ENCODE measurements at places on chromosomes 7 and 10.

DNA sequence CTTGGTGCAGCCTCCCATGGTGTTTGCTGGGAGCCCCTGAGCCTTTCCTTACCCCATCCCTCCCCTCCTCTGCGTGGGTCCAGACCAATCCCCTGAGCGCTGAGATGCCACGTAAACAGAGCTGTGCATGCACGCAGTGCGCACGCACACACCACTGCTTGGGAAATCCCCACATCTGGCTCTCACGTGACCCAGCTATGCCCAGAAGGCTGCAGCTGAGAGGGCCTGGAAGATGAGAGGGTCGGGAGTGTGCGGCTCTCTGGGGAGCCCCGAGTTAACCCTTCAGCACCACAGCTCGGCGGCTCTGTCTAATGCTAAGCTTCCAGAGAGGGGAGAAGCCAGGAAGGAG is 177.2 kb downstream of the SH3PXD2A start:
- DNase-seq = peak; percentile 62

GRCh38 chr7:47937065-47937687 is 11.1 kb downstream of the PKD1L1 start:
- DNase-seq = no peak

DNA sequence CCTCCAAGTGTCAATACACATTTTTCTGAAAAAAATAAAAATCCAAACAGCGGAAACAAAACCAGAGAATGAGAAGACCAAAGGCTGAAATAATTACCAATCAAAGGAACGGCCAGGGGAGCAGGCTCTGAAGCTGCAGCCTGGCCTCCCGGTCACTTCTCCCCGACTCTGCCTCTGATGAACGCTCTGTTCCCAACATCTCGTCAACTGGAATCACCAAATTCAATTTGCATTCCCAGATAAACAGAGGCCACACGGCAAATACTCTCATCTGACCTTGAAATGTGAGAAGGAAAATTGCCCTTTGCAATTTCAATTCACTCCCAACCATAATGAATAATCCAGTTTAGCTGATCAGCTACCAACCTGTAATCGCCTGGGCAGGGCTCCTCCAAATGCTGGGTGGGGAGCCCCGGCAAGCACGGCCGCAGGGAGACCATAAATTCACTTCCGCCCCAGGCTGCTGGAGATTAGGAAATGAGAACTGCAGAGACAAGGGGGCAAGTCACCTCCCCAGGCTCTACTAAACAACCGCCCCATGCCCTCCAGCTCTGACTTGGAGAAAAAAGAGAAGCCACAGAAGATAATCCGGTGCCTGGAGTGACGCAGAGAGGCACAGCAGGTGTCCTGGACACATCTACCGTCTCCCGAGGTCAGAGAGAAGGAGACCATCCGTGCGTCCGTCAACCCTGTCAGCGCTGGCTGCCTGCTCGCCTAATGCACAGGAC is 153.2 kb downstream of the MAD1L1 start:
- no peak for DNase-seq

DNA sequence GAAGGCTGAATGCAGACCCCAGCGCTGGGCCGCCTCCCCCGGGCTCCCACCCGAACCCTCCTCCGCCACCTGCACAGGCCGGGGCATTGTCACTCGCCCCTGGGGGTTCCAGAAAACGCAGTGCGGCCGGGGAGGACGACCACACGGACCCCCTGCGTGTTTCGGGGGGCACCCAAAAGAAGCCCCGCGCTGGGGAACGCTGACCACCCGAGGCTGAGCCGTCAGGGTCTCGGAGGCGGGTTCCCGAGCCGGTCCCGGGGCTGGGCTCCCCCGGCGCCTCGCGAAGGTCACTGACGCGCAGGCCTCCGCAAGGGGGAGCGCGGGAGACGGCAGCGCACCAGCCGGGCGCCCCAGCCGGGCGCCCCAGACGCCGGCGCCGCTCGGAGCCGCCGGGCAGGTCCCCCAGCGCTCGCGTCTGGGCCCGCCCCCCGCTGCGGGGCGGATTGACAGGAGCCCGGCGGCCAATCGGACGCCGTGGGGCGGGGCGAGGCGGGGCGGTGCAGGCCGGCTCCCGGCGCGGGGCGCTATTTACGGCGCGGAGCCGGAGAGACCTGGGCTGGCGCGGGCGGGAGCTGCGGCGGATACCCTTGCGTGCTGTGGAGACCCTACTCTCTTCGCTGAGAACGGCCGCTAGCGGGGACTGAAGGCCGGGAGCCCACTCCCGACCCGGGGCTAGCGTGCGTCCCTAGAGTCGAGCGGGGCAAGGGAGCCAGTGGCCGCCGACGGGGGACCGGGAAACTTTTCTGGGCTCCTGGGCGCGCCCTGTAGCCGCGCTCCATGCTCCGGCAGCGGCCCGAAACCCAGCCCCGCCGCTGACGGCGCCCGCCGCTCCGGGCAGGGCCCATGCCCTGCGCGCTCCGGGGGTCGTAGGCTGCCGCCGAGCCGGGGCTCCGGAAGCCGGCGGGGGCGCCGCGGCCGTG is at the start of gene BAMBI:
TSS of gene BAMBI (plus strand) at position 554 of the 920 bp plus-strand sequence. CDS start 377 bp downstream, outside the sequence.
- DNase-seq = peak; percentile 84

- no peak for DNase-seq
Observed at GRCh38 chr7:78134774-78135173, 336.2 kb downstream of the PHTF2 start.

GRCh38 chr10:76428551-76429367 is 997.3 kb downstream of the LRMDA start:
- no peak for DNase-seq

GRCh38 chr10:60940446-60940845 is 3.5 kb downstream of the RHOBTB1 start:
- no peak for DNase-seq

- DNase-seq = no peak
Observed at GRCh38 chr7:24419077-24419476, 135.1 kb downstream of the NPY start.

DNA sequence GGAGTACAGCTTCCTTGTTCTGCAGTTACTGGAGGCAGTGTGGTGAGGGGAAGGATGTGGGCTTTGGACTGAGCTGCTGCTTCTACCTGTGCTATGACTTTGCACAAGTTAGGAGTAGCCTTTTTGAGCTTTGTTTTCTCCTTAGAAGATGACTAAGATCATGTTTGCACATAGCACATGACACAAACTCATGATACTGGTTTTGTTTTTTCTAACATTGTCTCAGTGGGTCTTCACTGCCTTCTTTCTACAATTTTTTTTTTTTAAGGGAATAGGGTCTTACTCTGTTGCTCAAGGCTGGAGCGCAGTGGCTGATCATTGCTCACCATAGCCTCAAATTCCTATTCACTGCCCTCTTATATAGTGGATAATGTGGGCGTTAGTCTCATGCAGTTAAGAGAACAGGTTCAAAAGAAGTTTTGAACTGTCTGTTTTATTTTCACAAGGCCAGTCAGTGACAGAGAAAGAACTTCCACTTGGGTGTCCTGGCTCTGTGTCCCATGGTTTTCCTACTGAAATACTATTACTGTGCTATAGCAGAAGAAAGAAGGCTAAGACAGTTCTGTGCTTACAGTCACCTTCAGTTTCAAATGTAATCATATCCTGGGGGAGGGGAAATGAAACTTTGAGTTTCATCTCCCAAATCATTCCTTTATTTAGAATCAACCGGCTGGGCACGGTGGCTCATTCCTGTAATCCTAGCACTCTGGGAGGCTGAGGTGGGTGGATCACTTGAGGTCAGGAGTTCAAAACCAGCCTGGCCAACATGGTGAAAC is 72.0 kb downstream of the KAT6B start:
- no peak for DNase-seq

DNA sequence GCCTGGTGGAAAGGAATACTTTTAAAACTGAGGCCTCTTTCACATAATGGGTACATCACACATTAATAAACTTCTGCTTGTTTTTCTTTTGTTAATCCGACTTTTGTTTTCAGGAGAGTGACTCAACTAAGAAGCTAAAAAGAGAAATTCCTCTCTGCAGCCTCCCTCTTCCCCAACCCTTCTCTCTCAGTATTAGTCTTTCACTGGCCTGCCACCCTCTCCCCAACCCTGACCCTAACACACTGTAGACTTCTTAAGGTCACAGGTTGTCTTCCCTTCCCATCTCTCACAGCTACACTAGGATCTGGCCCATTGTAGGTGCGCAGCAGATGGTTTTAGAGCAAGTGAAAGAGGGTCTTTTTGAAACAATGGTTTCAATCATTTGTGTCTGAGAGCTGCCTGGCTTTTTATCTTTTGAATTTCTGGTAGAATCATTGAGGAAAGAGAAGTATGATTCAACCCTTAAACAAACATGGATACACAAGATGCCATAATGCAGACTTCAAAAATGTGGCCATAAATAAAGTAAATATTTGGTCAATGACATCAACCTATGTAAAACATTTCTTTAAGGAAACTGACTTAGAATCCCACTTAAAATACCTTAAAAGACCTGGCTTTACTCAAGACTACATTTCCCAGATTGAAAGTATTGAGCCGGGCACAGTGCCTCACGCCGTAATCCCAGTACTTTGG is 17.9 kb upstream of the FFAR4 start:
- no peak for DNase-seq

DNA sequence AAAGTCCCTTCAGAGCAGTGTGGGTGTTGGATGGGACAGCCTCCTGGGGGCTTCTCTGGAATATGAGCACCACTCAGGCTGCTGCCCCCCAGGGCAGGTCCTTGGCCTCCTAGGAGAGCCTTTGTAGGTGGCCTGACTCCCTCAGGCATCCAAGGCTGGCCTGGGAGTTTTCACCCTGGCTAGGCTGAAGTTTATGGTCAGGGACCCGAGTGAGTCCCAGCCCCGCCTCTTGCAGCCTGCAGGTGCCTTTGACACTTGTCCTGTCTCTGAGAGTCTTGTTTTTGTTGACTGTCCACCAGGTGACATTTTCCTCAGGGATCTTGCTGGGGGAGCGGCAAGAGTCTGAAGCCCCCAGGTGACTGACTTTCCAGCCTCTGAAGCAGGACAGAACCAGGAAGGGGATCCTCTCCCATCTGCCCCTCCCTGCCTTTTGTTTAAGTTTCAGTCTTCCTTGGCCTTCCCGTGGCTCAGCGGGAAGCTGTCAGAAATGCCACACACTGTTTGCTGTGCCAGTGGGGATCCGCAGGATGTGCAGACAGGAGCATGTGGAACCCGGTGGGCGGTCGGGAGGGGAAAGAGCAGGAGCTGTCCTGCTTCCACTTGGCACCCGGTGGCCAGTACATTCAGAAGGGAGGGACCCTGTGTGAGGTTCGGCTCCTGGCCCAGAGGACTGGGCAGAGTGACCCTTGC is 59.5 kb downstream of the LRRC18 start:
- no peak for DNase-seq

GRCh38 chr7:55170335-55171069 is 151.7 kb downstream of the EGFR start:
- no peak for DNase-seq

DNA sequence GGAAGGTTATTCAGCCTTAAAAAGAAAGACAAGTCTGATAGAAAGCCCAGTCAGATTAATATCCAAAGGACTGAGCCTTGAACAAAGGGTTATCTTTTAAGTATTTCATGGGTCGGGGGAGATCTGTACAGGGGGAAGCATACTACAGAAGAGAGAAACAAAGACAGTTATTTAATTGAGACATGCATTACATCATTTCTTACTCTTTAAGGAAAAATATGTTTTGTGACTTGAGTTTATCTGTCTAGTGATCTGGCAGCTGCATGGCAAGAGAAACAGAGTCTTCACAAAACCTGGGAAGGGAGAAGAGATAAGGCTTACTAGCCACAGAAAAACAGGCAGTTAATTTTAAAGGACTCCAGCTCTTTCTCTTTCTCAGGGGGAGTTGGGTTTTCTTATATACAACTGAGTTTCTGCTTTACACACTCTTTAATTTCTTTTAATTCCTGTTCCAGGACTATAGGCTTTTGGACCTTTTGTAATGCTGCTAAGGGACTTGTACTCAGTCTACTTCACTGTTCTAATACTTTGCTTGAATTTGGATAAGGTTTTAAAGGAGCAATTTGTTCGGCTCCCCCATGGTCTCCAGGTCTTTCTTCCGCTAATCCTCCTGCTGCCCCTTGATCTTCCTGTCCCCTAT is 20.9 kb upstream of the CYP3A43 start:
- DNase-seq = no peak

DNA sequence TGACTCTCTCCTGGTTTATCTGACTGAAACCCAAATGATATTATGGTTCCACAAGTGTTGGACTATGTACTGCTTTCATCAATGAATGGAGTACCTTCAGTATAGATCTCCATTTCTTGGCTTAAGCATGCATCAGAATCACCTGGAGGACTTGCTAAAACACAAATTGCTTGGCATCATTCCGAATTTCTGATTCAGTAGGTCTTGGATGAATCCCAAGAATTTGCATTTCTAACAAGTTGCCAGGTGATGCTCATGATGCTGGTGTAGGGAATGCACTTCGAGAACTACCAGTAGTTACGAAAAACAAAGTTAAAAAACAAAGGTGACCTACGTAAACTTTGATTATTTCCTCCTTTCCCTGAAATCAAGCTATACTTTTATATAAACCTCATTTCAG is 119.0 kb upstream of the FEZF1 start:
- DNase-seq = no peak

DNA sequence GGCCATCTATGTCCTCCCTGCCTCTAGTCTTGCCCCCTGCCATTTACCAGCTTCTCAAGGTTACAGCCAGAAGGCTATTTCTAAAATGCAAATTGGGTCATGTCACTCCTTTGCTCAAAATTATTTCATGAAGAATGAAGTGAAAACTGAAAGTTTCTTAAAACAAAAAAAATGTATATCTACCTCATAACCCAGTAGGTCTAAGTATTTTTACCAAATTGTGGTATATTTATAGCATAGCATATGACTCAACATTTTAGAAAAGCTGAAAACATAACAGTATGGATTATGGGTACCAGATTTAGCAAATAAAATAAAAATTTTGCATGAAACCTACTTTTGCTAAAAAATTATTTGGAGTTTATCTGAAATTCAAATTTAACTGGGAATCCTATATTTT is 78.4 kb downstream of the SLC16A9 start:
- DNase-seq = no peak

DNA sequence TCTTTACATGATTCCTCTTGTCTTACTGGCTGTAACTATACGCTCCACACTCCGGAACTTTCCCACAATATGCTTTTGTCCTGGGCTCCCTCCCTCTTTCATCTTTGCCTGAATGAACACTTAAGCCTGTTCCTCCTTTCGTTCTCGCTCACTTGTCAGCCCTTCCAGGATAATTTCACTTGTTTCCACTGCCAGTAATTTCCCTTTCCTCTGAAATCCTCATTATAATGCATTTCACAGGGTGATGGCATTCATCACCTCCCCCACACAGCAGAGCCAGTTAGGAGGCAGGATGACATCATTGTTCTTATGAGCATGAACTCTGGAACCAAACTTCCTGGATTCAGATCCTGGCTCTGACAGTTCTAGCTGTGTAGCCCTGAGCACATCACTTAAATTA is 372.6 kb downstream of the GPR158 start:
- no peak for DNase-seq

- DNase-seq = no peak
Observed at GRCh38 chr7:28076423-28077200, 104.0 kb downstream of the JAZF1 start.

GRCh38 chr10:92244796-92245195 is 46.1 kb downstream of the CPEB3 start:
- no peak for DNase-seq
